Endodermal cell (in vitro differentiated cells): ENCODE measurements at places on chromosomes 3 and 15. TPM values are rescaled to one million over a fixed set of nuclear protein-coding genes. Genes with fewer than 3 reads are reported as not detected.

DNA sequence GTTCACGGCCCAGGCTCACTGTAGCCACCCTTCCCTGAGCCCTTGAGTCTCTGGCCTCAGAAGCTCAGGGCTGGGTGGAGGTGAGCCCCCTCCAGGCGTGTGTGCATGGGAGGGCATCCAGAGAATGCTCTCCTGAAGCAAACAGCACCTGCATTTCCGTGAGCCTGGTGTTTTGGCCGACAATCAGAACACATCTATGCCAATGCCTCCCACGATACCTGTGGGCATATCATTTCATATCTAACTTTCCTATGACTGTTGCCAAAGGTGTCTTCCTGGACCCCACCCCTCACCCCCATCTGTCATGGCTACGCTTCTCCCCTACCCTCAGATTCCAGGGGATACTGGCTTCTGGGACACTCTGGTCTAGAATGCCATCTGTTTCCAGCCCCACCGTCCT lies 53.3 kb upstream of the RAB6B start:
- no peaks in the 10 kb centered on the region for H3K27me3 ChIP-seq
- H3K27ac ChIP-seq: no peak overlapping the region
- H3K36me3 ChIP-seq: peaks cover 45% of the 10 kb centered on the region
- H3K4me1 ChIP-seq: no peaks in the 10 kb centered on the region

Gene CRABP1
- 91.0 to 103 TPM (median 97.5 TPM) in 3 replicates for total RNA-seq

GRCh38 chr3:61438253-61439121 lies 122.9 kb upstream of the PTPRG start:
- H3K4me1 ChIP-seq: no peaks in the 10 kb centered on the region
- H3K27ac ChIP-seq: no peak overlapping the region
- H3K4me3 ChIP-seq: no peak overlapping the region
- no peaks in the 10 kb centered on the region for H3K36me3 ChIP-seq
- no peaks in the 10 kb centered on the region for H3K27me3 ChIP-seq

- H3K4me1 ChIP-seq: no peaks in the 10 kb centered on the region
- no peak overlapping the region for H3K4me3 ChIP-seq
- peak; percentile 25 for DNase-seq
- no peak overlapping the region for H3K27ac ChIP-seq
- no peaks in the 10 kb centered on the region for H3K36me3 ChIP-seq
- no peaks in the 10 kb centered on the region for H3K27me3 ChIP-seq
Measured at GRCh38 chr15:99507504-99508310, 58.1 kb upstream of the MEF2A start.

DNA sequence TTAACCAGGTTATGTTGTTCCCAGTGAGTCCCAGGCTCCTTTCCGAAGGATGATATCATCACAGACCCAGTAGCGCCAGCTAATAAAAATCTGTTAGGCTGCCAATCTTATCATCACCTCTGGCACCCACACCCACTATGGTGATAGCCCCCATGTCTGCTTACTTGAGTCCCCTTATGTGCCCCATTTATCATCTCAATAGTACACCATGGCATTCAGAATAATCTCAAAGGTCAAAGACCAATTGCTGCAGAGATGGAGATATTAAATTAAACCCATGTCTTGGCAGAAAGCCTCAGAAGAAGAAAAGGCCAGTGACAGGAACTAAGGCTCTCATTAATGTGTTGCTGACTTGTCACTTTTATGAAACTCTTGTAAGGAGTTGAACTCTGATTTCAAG lies 32.8 kb downstream of the CPNE4 start:
- H3K36me3 ChIP-seq: no peaks in the 10 kb centered on the region
- peaks cover 20% of the 10 kb centered on the region for H3K27me3 ChIP-seq

DNA sequence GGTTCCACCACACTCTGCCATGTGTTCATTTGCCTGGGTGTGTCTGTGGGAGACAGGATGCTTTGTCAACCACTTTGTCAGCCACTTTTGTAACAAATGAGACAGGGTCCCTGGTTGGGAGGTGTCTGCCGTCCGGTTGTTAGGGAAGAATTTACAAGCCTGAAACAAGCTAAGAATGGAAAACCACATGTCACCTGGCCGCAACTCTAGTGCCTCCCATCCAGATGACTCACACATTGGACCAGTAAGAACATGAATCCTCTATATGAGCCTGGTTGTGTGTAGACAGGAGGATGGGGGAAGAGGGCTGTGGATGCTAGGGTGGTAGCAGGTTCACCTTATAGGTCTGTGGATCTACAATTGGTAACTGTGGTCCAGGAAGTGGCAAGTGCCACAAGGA lies 335.3 kb downstream of the CLSTN2 start:
- no peak overlapping the region for H3K27ac ChIP-seq
- no peak for DNase-seq
- no peaks in the 10 kb centered on the region for H3K27me3 ChIP-seq
- H3K4me3 ChIP-seq: no peak overlapping the region
- H3K4me1 ChIP-seq: peaks cover 5% of the 10 kb centered on the region

- no peak for DNase-seq
- no peak overlapping the region for H3K4me3 ChIP-seq
- H3K27me3 ChIP-seq: no peaks in the 10 kb centered on the region
- H3K27ac ChIP-seq: no peak overlapping the region
Measured at GRCh38 chr3:31226346-31226745, 306.4 kb upstream of the STT3B start.

DNA sequence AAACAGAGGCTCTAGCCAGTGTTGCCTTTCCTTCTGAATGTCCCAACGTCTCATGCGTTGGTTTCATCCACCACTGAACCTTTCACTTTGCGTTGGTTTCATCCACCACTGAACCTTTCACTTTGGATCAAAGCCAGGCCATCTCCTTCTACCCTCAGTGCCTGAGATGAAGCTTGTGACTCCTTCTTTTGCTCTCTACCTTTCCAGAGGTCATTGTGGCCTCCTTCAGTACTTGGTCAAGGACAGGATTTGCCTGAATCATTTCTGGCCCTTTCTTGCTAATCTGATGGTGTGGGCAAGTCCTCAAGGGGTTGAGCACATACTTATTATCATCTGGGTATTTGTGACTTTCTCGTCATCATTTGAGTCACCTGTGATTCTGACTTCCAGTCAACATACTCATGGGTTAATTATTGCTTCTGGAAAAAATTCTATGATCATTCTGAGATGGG lies 50.0 kb downstream of the SELENOT start:
- H3K4me1 ChIP-seq: no peaks in the 10 kb centered on the region
- no peak for DNase-seq
- no peaks in the 10 kb centered on the region for H3K36me3 ChIP-seq
- no peak overlapping the region for H3K27ac ChIP-seq

GRCh38 chr3:144687862-144688261 lies 716.2 kb downstream of the DIPK2A start:
- no peak overlapping the region for H3K4me3 ChIP-seq
- H3K27me3 ChIP-seq: no peaks in the 10 kb centered on the region
- no peak overlapping the region for H3K27ac ChIP-seq
- H3K4me1 ChIP-seq: no peaks in the 10 kb centered on the region

- H3K36me3 ChIP-seq: peaks cover 14% of the 10 kb centered on the region
- H3K27me3 ChIP-seq: no peaks in the 10 kb centered on the region
- H3K4me3 ChIP-seq: peak overlapping the region; percentile 100
- peak; percentile 68 for DNase-seq
- H3K27ac ChIP-seq: peak overlapping the region; percentile 98
Measured at GRCh38 chr3:177196456-177197040, 734 bp downstream of the TBL1XR1 start.

DNA sequence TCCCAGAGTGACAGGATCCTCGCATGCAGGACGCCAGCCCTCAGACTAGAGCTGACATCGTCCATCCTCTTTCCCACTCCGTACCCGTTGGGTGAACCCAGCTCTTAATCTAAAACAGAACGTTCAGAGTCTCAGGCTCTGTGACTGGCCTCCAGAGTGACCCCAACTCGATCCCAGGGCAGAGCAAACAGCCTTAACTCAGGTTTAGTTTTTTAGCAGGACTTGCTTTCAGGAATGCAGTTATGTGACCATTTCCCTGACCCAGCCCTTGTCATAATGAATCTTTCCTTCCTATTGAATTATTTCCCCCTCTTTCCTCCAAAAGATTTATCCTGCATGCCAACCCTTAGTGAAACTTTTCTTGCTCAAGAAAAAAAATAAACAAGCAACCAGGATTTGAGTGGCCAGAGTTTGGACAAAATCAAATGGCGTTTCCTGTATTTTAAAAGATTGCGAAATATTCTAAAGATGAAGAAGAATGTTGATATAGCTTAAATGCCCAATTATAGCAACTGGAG lies 47.8 kb upstream of the RARB start:
- no peak overlapping the region for H3K27ac ChIP-seq
- H3K4me3 ChIP-seq: no peak overlapping the region
- H3K4me1 ChIP-seq: no peaks in the 10 kb centered on the region
- no peak for DNase-seq

DNA sequence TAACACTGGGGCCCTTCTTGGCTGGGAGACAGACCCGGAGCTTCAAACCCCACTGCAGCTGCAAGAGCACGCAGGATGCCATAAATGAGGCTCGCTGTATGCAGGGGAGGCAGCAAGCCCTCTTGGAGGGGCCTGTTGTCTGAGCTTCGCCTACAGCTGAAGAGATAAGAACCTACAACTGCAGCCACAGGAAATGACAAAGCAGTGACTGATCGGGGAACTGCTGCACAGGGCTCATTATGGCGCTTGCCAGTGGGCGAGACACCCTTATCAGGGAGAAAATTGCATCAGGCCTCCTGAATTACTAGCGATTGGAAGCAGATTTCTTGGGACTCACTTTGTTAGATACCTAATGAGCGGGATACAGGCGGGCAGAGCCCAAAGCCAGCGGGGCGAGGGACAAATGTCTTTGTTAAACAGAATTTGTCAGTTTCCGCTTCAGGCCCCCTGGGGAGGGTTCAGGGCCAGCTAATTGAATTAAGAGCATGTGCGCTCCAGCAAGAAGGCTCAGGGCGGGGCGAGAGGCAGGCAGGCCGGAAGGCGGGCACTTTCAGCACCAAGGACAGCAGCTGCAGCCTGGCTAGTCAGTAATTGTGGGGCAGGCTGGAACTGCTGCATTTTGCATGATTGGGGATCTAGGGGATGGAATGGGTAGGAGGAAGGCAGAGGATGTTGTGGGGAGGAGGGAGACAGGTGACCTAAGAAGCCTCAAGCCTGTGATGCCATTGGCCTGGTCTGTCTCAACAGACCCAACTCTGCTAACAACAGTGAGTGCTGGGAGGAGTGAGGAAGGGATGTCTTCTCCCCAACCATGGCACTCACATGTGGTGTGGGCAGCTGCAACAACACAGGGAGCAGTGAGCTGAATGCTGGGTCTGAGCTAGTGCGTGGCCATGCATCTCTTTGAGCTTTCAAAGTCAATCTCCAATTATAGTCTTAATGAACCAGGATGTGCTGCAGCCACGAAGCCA lies 55.3 kb downstream of the CCDC33 start:
- H3K27me3 ChIP-seq: no peaks in the 10 kb centered on the region
- DNase-seq: peak; percentile 99
- H3K4me1 ChIP-seq: peaks cover 7% of the 10 kb centered on the region
- H3K27ac ChIP-seq: peak overlapping the region; percentile 82
- peak overlapping the region; percentile 72 for H3K4me3 ChIP-seq

DNA sequence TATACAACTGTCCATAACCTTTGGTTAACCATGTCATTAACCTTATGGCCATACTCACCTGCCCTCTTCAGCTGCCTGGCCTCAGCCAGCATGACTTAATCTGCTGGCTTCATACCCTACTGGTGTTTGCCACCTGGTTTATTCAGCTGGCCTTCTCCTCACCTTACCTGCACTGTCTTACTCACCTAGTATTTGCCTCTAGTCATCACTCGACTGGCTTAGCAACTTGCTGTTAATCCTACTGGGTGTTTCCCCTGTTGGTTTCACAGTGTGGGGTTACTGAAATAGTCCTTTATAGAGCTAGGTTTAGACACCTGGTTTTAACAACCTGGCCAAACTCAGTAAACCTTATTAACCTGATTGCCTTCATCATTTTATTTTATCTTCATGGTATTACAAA lies 96.4 kb downstream of the IL12A start:
- H3K36me3 ChIP-seq: no peaks in the 10 kb centered on the region
- H3K4me3 ChIP-seq: no peak overlapping the region
- no peak overlapping the region for H3K27ac ChIP-seq
- no peak for DNase-seq
- H3K4me1 ChIP-seq: no peaks in the 10 kb centered on the region
- H3K27me3 ChIP-seq: no peaks in the 10 kb centered on the region

DNA sequence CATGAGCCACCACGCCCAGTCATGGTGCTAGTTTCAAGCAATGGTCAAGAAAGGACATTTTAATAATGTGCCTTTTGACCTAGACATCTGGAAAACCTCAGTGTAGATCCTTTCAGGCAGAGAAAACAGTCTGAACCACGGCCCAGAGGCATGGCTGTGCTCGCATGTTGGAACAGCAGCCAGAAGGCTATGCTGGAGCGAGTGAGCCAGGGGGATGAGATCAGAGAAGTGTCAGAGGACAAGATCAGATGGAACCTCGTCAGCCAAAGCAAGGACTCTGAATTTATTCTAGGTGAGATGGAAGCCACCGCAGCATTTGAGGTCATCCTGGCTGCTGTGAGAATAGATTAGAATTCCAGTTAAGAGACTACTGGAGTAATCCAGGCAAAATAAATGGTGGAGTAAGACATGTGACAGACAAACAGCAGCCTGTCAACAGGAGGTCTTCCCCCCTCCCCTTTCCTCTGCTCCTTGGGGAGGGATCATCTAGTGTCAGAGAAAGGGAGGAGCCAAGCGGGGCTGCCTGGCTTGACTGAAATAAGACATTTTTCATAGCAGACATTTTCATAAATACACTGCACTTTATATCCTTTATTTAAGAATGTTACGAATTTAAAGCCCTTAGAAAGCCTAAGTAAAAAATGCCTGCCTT lies 40.4 kb upstream of the ACKR4 start:
- no peaks in the 10 kb centered on the region for H3K27me3 ChIP-seq
- peak; percentile 65 for DNase-seq
- no peak overlapping the region for H3K4me3 ChIP-seq
- no peaks in the 10 kb centered on the region for H3K4me1 ChIP-seq

GRCh38 chr3:174215456-174215855 lies 643.7 kb upstream of the NAALADL2 start:
- no peaks in the 10 kb centered on the region for H3K4me1 ChIP-seq
- H3K27ac ChIP-seq: no peak overlapping the region
- H3K36me3 ChIP-seq: no peaks in the 10 kb centered on the region
- no peak for DNase-seq

DNA sequence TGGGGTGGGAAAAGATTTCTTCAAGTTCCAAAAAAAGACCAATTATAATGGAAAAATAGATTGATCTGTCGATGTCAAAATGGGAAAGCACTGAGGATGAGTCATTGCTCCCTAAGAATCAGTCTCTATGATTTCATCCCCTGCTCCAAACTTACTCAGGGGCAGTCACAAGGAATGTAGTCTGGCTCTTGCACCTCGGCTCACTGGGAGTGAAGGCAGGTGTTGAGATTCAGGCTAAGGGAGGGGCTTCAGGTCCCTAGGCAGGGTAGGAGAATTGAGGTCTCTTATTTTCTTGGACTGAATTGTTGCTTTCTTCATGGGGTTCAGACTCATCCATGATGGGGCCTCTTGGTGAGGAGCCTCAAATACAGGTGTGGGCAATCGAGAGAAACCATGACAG lies 14.2 kb downstream of the ESYT3 start:
- no peak overlapping the region for H3K4me3 ChIP-seq
- no peaks in the 10 kb centered on the region for H3K36me3 ChIP-seq
- peak; percentile 31 for DNase-seq
- no peaks in the 10 kb centered on the region for H3K4me1 ChIP-seq
- no peak overlapping the region for H3K27ac ChIP-seq
